ENCODE measurements at places on chromosomes 7 and 10. TPM values are rescaled to one million over a fixed set of nuclear protein-coding genes. Genes with fewer than 3 reads are reported as not detected.

Gene CNNM1
- 0.66 TPM for total RNA-seq

Gene GALNT17
- under 0.01 TPM for total RNA-seq

DNA sequence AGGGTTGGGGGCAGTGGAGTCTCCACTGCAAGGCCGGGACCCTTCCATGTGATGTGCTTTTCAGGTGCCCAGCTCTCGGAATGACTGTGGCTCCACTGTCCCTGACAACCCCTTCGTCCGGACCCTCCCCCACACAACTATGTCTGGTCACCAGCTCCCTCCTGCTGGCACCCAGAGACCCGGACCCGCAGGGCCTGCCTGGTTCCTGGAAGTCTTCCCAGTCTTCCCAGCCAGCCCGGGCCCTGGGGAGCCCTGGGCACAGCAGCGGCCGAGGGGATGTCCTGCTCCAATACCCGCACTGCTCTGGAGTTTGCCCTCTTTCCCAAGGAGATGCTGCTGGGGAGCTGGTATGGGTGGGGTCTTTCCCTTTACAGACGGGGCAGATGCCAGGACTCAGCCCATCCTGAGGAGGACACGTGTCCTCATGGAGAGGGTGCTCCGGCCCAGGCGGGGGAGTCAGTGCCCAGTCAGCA lies 5.5 kb downstream of the ATP6V0E2 start:
- no peak for DNase-seq

DNA sequence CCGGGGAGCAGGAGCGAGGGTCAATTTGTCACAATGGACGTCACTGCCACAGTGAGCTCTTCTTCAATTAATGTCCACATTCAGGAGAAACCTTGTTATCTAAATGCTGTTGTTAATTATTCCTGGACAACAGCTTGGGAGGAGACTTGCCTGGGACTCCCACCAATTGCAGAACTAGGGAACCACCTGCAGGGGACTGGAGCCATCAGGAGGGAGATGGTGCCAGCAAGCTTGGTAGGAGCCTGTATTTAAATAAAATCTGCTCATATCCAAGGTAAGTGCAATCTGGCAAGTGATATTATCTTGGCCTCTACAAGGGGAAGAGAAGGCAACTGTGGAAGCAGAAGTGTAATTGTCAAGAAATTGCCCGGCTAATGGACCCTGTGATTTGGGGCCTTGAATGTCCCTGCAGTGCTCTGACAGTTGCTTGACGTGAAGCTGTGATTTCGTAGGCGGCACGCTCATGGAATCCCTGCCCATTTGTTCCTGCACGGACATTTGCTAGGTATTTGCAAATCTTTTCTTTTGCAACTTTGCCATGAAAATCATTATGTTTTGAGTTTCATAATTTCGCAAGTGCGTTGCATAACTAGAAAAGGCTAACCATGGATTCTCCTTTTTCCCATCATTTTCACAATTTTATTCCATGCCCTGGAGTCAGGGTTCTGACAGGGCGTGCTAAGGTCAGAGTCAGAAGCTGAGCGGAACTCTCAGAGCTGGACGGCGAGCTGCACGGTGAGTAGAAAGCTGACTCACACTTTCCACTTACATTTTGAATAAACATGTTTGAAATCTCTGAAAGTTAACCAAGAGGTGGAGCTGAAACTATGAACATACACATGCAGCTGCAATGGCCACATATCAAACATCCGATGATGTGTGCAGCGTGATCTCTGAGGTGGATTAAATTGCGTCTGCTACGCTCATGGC lies 84.9 kb upstream of the TCERG1L start:
- DNase-seq, result no peak

- no peak for DNase-seq
These were observed 46.4 kb upstream of the RPA3 start for GRCh38 chr7:7764520-7765396.

Data from fibroblast of lung (primary cell).